ENCODE measurements at places on chromosomes 3 and 15. TPM values are rescaled to one million over a fixed set of nuclear protein-coding genes. Genes with fewer than 3 reads are reported as not detected.

DNA sequence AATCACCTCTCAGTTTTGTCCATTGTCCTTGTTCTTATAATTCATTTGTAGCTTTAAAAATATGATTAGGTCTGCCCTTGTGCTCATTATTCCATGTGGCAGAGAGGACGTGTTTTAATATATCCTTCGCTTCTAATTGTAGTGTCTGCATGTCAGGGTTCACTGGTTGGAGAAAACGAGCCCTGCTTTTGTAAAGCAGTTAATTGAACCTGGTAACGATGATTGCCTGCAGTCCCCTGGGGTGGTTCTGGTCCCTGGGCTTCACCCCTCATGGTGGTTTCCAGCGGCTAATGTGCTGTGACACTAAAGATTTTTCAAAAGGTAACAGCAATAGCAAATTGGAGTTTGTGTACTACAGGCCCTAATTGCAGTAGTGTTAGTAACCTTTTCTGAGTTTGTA is 299.6 kb downstream of the CACNA2D3 start:
- no peaks in the 10 kb centered on the region for H3K4me1 ChIP-seq
- no peak for DNase-seq
- no peak overlapping the region for H3K4me3 ChIP-seq
- no peaks in the 10 kb centered on the region for H3K36me3 ChIP-seq
- H3K27ac ChIP-seq = no peak overlapping the region

DNA sequence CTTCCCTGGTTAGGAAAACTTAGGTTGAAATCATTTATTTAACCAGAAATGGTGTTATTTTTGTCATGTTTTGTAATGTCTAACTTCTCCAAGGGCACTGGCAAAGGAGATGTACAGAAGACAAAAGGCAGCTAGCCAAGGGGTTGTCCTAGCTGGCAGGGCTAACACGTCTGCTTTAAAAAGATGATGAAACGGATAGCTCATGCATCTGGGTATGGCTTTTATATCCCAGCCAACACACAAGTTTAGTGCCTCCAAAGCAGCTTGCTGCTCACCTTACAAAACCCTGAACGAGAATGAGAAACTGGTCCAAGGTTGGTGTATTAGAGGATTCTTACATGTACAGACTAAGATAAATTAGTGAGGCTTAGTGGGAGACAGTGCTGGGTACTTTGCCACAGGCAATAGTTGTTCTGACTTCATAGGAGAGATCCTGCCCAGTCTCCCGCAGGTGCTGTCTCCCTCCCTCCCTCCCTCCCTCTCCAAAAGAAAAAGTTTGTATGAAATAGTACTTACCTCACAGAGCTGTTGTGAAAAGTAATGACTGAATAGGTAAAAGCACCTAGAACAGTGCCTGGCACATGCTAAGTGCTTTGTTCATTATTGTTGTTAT is 47.8 kb downstream of the KCNMB2 start:
- H3K4me1 ChIP-seq = no peaks in the 10 kb centered on the region
- H3K4me3 ChIP-seq = no peak overlapping the region
- no peaks in the 10 kb centered on the region for H3K36me3 ChIP-seq
- DNase-seq = no peak

GRCh38 chr3:127667119-127667681 is 5.6 kb upstream of the ABTB1 start:
- H3K4me1 ChIP-seq = peaks cover 10% of the 10 kb centered on the region
- no peak for DNase-seq

GRCh38 chr3:111151438-111151837 is 79.8 kb downstream of the NECTIN3 start:
- H3K4me1 ChIP-seq = no peaks in the 10 kb centered on the region
- no peak overlapping the region for H3K27ac ChIP-seq
- no peak for DNase-seq
- H3K36me3 ChIP-seq = no peaks in the 10 kb centered on the region
- no peaks in the 10 kb centered on the region for H3K27me3 ChIP-seq

GRCh38 chr3:160677459-160677881 is 510 bp downstream of the ARL14 start:
- no peak for DNase-seq
- no peaks in the 10 kb centered on the region for H3K4me1 ChIP-seq
- no peak overlapping the region for H3K4me3 ChIP-seq
- no peak overlapping the region for H3K27ac ChIP-seq
- H3K36me3 ChIP-seq = no peaks in the 10 kb centered on the region

DNA sequence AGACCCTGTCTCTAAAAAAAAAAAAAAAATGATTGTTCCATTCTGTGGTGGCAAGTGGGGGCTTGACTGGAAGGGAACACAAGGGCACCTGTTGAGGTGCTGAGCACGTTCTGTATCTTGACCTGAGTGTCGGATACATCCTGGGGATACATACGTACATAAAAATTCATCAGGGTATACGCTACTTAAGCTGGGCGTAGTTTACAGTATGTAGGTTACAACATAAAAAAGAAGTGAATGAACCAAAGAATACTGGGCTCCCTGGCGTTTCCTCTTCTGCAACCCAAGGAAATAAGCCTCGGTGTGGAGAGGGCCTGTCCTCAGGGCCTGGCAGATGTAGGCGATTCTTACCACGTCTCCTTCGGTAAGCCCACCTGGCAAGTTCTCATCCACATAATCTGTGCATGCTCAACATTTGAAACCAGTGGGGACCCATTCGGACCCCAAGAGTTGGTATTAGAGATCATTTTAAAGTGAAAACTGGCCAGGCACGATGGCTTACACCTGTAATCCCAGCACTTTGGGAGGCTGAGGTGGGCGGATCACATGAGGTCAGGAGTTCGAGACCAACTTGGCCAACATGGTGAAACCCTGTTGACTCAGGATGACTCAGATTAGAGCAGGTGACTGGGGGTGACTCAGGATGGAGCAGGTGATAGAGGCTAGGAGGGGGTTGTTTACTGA is 5.1 kb upstream of the MUC20 start:
- no peaks in the 10 kb centered on the region for H3K27me3 ChIP-seq
- H3K36me3 ChIP-seq = no peaks in the 10 kb centered on the region
- no peak for DNase-seq
- H3K4me3 ChIP-seq = no peak overlapping the region
- H3K4me1 ChIP-seq = no peaks in the 10 kb centered on the region

- no peaks in the 10 kb centered on the region for H3K27me3 ChIP-seq
- no peak overlapping the region for H3K27ac ChIP-seq
- DNase-seq = no peak
- no peaks in the 10 kb centered on the region for H3K4me1 ChIP-seq
- no peaks in the 10 kb centered on the region for H3K36me3 ChIP-seq
Measured at GRCh38 chr3:104291437-104291851, 1075.3 kb upstream of the ALCAM start.

GRCh38 chr3:195807681-195808121 is 4.0 kb downstream of the MUC4 start:
- peaks cover 26% of the 10 kb centered on the region for H3K4me1 ChIP-seq
- no peaks in the 10 kb centered on the region for H3K27me3 ChIP-seq
- H3K4me3 ChIP-seq = no peak overlapping the region

- no peaks in the 10 kb centered on the region for H3K27me3 ChIP-seq
- H3K27ac ChIP-seq = no peak overlapping the region
- no peaks in the 10 kb centered on the region for H3K36me3 ChIP-seq
- no peak overlapping the region for H3K4me3 ChIP-seq
Measured at GRCh38 chr3:195421400-195421799, 21.4 kb downstream of the ACAP2 start.

- no peak overlapping the region for H3K4me3 ChIP-seq
- H3K27me3 ChIP-seq = no peaks in the 10 kb centered on the region
- H3K27ac ChIP-seq = no peak overlapping the region
- no peak for DNase-seq
- no peaks in the 10 kb centered on the region for H3K36me3 ChIP-seq
Measured at GRCh38 chr15:71779073-71779797, 31.1 kb upstream of the NR2E3 start.

- H3K4me3 ChIP-seq = no peak overlapping the region
- H3K27me3 ChIP-seq = no peaks in the 10 kb centered on the region
- H3K36me3 ChIP-seq = no peaks in the 10 kb centered on the region
- no peak overlapping the region for H3K27ac ChIP-seq
- H3K4me1 ChIP-seq = no peaks in the 10 kb centered on the region
Measured at GRCh38 chr15:95150466-95150865, 919.1 kb downstream of the MCTP2 start.

DNA sequence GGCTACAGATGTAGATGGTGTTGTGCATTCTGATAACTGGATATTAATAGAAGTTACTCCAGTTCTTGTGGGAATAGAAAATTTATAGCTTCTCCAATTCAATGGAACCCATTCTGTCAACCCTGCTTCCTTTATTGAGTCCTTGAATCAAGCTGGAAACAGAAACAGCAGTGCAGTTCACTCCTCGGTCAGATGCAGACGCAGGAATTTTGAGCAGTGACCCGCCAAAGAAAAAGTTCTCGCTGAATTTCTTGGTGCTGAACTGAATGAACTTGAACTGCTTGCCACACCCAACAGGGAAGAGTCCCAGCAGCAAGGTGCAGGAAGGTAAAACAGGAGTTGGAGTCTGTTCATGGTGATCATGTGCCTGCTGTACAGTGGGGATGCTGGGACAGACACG is 10.3 kb downstream of the HRH1 start:
- H3K36me3 ChIP-seq = no peaks in the 10 kb centered on the region

- peak overlapping the region; percentile 13 for H3K27ac ChIP-seq
- no peak overlapping the region for H3K4me3 ChIP-seq
- peaks cover 8% of the 10 kb centered on the region for H3K4me1 ChIP-seq
- no peaks in the 10 kb centered on the region for H3K36me3 ChIP-seq
- H3K27me3 ChIP-seq = no peaks in the 10 kb centered on the region
Measured at GRCh38 chr3:121730940-121731687, 18.4 kb downstream of the GOLGB1 start.

- peaks cover 26% of the 10 kb centered on the region for H3K4me1 ChIP-seq
- no peak overlapping the region for H3K4me3 ChIP-seq
- no peak for DNase-seq
- H3K27ac ChIP-seq = peak overlapping the region; percentile 66
- no peaks in the 10 kb centered on the region for H3K36me3 ChIP-seq
- no peaks in the 10 kb centered on the region for H3K27me3 ChIP-seq
Measured at GRCh38 chr3:29694783-29695182, 413.9 kb downstream of the RBMS3 start.

GRCh38 chr15:100183921-100184495 is 157.8 kb downstream of the ADAMTS17 start:
- no peaks in the 10 kb centered on the region for H3K4me1 ChIP-seq
- H3K27ac ChIP-seq = no peak overlapping the region
- no peak for DNase-seq

DNA sequence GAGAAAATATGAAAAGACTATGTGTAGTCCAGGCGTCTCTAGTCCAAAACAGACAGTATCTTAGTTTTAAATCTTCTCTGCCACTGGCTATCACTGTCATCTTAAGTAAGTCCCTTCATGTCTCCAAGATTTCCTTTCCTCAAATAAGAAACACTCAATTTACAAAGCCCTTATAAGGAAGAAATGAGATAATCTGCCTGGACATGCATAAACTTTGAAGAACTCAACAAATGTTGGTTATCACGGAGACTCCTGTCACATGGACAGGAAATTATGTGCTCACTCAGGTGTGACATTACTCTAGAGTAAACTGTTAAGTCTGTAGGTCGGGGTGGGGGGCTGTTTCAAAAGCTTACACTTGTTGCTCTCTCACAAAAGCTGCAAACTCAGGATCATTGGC is 91.9 kb downstream of the IMPG2 start:
- no peaks in the 10 kb centered on the region for H3K4me1 ChIP-seq
- DNase-seq = no peak
- no peaks in the 10 kb centered on the region for H3K27me3 ChIP-seq

- H3K4me1 ChIP-seq = no peaks in the 10 kb centered on the region
- H3K4me3 ChIP-seq = no peak overlapping the region
- no peak overlapping the region for H3K27ac ChIP-seq
- no peak for DNase-seq
- H3K36me3 ChIP-seq = no peaks in the 10 kb centered on the region
Measured at GRCh38 chr15:90642464-90643300, 74.5 kb upstream of the BLM start.

DNA sequence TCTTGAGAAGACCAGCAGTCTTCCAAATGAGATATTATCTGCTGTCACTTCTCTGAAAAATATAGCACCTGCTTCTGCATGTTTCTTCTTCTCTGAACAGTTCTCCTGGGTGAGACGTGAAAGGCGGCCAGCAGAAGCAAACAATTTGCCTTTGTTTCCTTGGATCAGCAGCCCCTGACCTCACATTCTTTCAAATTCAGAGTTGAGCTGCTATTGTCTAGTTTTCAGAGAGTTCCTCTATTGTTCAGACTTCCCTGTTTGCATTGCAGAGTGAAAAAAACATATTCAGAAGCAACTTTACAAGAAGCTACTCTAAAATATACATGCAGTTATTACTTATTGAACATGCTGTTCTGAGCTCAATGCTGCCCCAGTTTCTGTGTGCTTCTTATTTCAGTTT is 653.6 kb downstream of the NAALADL2 start:
- H3K4me3 ChIP-seq = no peak overlapping the region
- H3K27me3 ChIP-seq = no peaks in the 10 kb centered on the region
- no peaks in the 10 kb centered on the region for H3K4me1 ChIP-seq
- no peaks in the 10 kb centered on the region for H3K36me3 ChIP-seq
- DNase-seq = peak; percentile 17

DNA sequence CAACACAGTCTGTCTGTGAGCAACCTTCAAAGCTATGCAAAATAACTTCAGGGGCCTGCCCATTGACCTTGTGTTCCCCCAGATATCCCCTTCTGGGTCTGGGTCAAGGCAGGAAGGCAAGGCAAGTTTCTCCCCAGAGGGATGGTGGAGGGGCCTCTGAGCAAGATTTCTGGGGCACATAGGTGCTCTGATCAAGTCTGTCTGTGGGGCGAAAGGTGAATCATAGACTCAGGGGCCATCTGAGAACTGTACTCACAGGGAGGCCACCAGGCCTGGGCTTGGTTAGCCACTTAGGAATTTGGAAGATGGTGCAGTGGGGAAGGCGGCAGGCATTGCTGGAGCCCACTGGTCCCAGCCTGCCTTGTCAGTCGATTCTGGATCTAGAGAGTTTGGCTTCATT is 92.4 kb downstream of the MINAR1 start:
- H3K36me3 ChIP-seq = no peaks in the 10 kb centered on the region
- H3K27ac ChIP-seq = no peak overlapping the region
- no peak for DNase-seq

DNA sequence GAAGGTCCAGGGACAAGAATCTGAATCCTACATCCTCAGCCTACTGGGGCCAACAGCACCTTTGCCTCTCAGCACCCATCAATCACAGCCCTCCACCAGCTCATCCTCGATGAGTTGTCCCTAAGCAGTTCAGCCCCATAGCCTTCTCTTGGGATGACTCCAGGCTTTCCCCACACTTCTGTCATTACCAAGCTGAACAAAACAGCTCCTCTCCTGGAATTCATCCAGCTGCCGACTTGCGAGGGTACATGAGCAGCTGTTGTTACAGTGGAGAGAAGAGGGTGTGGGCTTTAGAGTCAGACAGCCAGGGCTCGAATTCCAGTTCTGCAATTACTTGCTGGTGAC is 69.0 kb upstream of the THBS1 start:
- H3K4me3 ChIP-seq = no peak overlapping the region
- no peak overlapping the region for H3K27ac ChIP-seq
- H3K4me1 ChIP-seq = no peaks in the 10 kb centered on the region
- H3K27me3 ChIP-seq = no peaks in the 10 kb centered on the region

CD96 gene
- 0.16 TPM for total RNA-seq

MIX23 gene
- total RNA-seq = 19.3 TPM

MELTF gene
- total RNA-seq = 14.7 TPM

C3orf18 gene
- 21.0 TPM for total RNA-seq

IQCF5 gene
- 114 TPM for total RNA-seq

TMPRSS7 gene
- total RNA-seq = 2.0 TPM

EXOSC7 gene
- 71.5 TPM for total RNA-seq
